Smooth muscle cell of trachea (primary cell): ENCODE measurements at places on chromosomes 4 and X. TPM values are rescaled to one million over a fixed set of nuclear protein-coding genes. Genes with fewer than 3 reads are reported as not detected.

Gene MSX1
- total RNA-seq: 14.4 and 17.2 TPM in 2 replicates

Gene ADGRA3
- 18.5 and 20.7 TPM in 2 replicates for total RNA-seq

Gene HSPA4L
- 13.8 and 24.8 TPM in 2 replicates for total RNA-seq

Gene CSAG2
- total RNA-seq: not detected in 2 replicates

Gene COX7B2
- total RNA-seq: not detected in 2 replicates

Gene IL21
- not detected in 2 replicates for total RNA-seq

Gene LONRF3
- total RNA-seq: under 0.01 and 0.33 TPM in 2 replicates

Gene GALNTL6
- not detected in 2 replicates for total RNA-seq

Gene ADGRL3
- not detected in 2 replicates for total RNA-seq

Gene ODAM
- total RNA-seq: not detected in 2 replicates

Gene GAGE2A
- total RNA-seq: not detected in 2 replicates

Gene ITGB1BP2
- 0.99 and 1.0 TPM in 2 replicates for total RNA-seq

Gene ASMT
- total RNA-seq: not detected in 2 replicates

Gene MAGEB2
- total RNA-seq: not detected in 2 replicates

Gene TRAM1L1
- total RNA-seq: 3.5 and 4.2 TPM in 2 replicates
